H9 (cell line): ENCODE measurements at places on chromosomes 4 and X. TPM values are rescaled to one million over a fixed set of nuclear protein-coding genes. Genes with fewer than 3 reads are reported as not detected.

- no peak overlapping the region for H3K4me3 ChIP-seq
- H3K4me1 ChIP-seq = peaks cover 8% of the 10 kb centered on the region
- H3K27me3 ChIP-seq = no peaks in the 10 kb centered on the region
- DNase-seq = no peak
- no peak overlapping the region for H3K27ac ChIP-seq
Measured at GRCh38 chrX:38811515-38812243, 10.4 kb downstream of the MID1IP1 start.

DNA sequence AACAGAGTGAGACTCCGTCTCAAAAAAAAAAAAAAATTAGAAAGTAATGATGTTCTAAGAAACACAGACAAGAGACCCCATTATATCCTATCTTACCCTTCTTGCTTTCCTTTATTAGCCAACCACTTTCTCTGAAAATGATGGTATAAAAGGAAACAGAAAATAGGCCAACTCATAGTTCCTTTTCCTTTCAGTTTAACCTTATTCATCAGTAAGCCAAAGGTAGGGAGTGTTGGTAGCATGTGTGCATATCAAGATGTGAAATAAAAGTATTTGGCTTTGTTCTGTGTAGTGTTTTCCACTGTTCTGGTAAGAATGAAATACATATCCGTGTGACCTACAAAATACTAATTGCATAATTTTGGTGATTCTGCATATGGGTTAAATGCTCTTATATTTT lies 266.6 kb downstream of the ZNF674 start:
- peaks cover 6% of the 10 kb centered on the region; the same call in 2 of the 3 replicates for H3K36me3 ChIP-seq
- no peaks in the 10 kb centered on the region; the same call in 1 of the 2 replicates for H3K4me1 ChIP-seq
- no peaks in the 10 kb centered on the region; the same call in 1 of the 2 replicates for H3K27me3 ChIP-seq
- no peak for DNase-seq
- H3K27ac ChIP-seq = no peak overlapping the region
- no peak overlapping the region for H3K4me3 ChIP-seq

DNA sequence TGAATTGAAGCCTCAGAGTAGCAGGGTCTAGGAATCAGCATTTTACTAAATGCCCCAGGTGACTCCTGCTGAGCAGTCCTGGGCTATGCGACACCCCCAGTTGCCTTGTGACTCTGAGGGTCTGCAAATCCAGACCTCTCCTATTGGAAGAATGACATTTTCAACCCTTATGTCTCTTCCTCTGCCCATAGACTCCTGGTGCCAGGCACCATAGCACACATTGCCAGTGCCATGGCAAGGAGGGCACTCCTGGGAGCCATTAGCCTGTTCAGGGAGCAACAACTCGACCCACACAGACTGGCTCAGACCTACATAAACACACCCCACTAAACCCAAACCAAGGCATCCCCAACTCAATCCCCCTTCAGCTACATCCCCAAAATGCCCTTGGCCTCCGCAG lies 3.7 kb upstream of the JAKMIP1 start:
- H3K27me3 ChIP-seq = no peaks in the 10 kb centered on the region; the same call in 1 of the 2 replicates
- no peaks in the 10 kb centered on the region for H3K4me1 ChIP-seq
- no peak overlapping the region for H3K4me3 ChIP-seq
- no peak for DNase-seq
- no peak overlapping the region for H3K27ac ChIP-seq

DNA sequence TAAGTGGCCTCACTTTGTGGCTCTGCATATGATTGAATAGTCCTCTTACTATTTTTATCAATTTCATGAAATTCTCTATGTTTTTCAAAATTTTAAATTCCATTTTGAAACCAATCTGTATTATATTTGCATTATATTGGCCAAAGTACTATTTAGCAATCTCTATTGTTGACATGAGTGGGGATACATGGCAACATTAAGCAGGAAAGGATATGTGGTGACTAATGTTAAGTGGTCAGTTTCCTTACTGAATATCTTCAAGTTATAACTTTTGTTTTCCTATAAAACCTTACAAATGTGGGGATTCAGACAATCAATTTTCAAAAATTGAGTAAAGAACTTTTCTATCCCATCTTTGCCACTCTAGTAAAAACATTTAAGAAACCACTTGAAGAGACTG lies 10.2 kb downstream of the BBS7 start:
- no peaks in the 10 kb centered on the region; the same call in 2 of the 3 replicates for H3K36me3 ChIP-seq
- no peak overlapping the region for H3K4me3 ChIP-seq
- H3K4me1 ChIP-seq = no peaks in the 10 kb centered on the region
- no peak overlapping the region for H3K27ac ChIP-seq
- no peak for DNase-seq
- H3K27me3 ChIP-seq = no peaks in the 10 kb centered on the region

DNA sequence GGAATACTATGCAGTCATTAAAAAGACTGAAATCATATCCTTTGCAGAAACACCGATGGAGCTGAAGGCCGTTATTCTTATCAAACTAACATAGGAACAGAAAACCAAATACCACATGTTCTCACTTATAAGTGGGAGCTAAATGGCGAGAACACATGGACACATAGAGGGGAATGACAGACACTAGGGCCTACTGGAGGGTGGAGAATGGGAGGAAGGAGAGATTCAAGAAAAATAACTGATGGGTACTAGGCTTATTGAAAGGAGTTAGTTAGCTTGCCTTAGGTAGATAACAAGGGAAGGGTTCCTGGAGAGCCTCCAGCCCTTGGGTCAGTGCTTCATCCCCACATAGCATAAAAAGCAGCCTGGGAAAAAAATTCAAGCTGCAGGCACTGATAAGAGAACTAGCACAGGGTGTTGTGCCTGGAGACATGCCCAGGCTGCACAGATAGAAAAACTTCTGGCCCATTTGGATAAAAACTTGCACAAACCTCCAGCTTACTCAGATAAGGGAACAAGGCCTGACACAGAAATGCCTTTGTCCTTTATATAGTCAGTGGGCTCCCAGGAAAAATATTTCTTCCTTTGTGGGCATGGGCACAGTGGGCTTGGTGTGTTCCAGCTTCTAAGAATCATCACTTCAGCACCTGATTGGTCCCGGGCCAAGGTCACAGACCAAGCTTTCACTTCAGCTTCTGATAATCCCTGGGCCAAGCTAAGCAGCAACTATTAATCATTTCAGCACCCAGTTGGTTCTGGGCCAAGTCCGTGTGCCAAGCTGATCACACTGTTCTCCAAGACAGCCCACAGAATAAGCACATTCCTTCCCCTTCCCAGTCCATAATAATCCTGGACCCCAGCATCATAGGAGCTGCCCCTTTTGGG lies 23.1 kb upstream of the PWWP3B start:
- no peak overlapping the region for H3K4me3 ChIP-seq
- no peaks in the 10 kb centered on the region for H3K4me1 ChIP-seq
- DNase-seq = no peak
- H3K36me3 ChIP-seq = peaks cover 4% of the 10 kb centered on the region; the same call in 1 of the 2 replicates
- H3K27me3 ChIP-seq = no peaks in the 10 kb centered on the region

DNA sequence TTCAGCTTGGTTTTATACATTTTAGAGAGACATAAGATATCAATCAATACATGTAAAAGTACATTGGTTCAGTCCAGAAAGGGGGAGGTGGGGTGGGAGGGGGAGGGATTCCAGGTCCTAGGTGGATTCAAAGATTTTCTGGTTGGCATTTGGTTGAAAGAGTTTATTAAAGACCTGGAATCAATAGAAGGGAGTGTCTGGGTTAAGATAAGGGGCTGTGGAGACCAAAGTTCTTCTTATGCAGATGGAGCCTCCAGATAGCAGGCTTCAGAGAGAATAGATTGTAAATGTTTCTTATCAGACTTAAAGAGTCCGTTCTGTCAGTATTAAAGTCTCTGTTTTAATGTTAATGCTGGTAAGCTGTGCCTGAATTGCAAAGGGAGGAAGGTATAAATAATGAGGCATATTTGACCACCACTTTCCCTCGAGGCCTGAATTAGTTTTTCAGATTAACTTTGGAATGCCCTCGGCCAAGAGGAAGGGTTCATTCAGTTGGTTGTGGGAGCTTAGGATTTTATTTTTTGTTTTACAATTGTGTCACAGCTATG lies 169.9 kb downstream of the AASDH start:
- peaks cover 18% of the 10 kb centered on the region for H3K36me3 ChIP-seq
- no peak for DNase-seq
- peaks cover 3% of the 10 kb centered on the region; the same call in 1 of the 2 replicates for H3K27me3 ChIP-seq

DNA sequence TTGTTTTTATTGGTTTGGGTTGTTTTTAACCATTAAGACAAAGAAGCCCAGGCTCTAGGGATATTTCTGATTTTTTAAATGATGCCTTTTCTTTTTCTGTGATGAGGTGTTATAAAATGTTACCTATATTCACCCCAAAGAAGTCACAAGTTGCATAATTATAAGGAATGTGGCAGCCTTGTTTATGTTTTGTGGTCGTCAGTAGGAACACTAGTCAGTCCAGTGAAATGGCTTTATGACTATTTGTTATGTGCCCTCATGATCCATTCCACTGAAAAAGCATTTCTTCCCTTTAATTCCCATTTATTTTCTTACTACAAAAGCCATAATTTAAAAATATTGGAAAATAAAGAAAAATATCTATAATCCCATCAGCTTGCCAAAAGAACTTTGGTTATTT lies 34.4 kb downstream of the CC2D2A start:
- peaks cover 2% of the 10 kb centered on the region for H3K36me3 ChIP-seq
- H3K27me3 ChIP-seq = no peaks in the 10 kb centered on the region
- peaks cover 5% of the 10 kb centered on the region; the same call in 1 of the 2 replicates for H3K4me1 ChIP-seq
- no peak overlapping the region for H3K4me3 ChIP-seq
- H3K27ac ChIP-seq = no peak overlapping the region
- no peak for DNase-seq

DNA sequence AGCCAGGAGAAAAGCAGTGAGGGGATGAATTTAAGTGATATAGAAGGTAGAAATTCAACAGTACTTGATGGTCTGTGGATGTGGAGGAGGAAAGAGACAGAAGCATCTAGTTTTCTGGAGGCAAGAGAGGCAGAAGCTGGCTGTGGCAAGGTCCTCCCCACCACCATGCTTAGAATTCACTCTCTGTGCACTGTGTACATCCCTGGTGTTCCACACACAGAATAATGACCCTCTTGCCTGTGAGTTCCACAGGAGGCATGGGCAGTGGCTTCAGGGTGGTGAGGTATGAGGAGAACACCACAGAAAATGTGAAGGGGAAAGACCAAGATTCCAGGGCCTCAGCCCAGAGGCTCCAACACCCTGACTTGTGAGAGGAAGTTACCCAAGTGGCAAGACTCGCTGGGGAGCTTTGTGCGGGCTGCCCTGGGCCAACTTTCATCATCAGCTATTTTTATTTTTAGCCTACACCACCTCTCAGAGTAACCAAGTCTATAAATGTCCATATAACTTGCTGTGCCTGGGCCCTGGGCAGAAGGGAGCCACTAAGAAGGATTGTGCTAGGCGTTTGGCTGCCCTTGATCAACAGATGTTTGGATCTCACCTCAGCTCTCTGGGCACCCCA lies 7.8 kb upstream of the INTS6L start:
- H3K27me3 ChIP-seq = no peaks in the 10 kb centered on the region
- no peak for DNase-seq
- peaks cover 6% of the 10 kb centered on the region; the same call in 1 of the 2 replicates for H3K36me3 ChIP-seq
- no peaks in the 10 kb centered on the region for H3K4me1 ChIP-seq
- no peak overlapping the region for H3K4me3 ChIP-seq

- peak; percentile 57 for DNase-seq
- H3K4me3 ChIP-seq = no peak overlapping the region
- H3K27me3 ChIP-seq = no peaks in the 10 kb centered on the region
- no peaks in the 10 kb centered on the region for H3K4me1 ChIP-seq
Measured at GRCh38 chr4:55157559-55158277, 32.3 kb upstream of the KDR start.

GRCh38 chr4:125986307-125986706 lies 671.6 kb downstream of the FAT4 start:
- H3K27me3 ChIP-seq = no peaks in the 10 kb centered on the region
- H3K4me3 ChIP-seq = no peak overlapping the region
- no peaks in the 10 kb centered on the region for H3K4me1 ChIP-seq
- no peak overlapping the region for H3K27ac ChIP-seq
- no peaks in the 10 kb centered on the region for H3K36me3 ChIP-seq

GRCh38 chr4:74675673-74676279 lies 118.5 kb downstream of the BTC start:
- no peak overlapping the region for H3K4me3 ChIP-seq
- H3K27me3 ChIP-seq = no peaks in the 10 kb centered on the region
- H3K27ac ChIP-seq = no peak overlapping the region
- no peaks in the 10 kb centered on the region for H3K36me3 ChIP-seq

DNA sequence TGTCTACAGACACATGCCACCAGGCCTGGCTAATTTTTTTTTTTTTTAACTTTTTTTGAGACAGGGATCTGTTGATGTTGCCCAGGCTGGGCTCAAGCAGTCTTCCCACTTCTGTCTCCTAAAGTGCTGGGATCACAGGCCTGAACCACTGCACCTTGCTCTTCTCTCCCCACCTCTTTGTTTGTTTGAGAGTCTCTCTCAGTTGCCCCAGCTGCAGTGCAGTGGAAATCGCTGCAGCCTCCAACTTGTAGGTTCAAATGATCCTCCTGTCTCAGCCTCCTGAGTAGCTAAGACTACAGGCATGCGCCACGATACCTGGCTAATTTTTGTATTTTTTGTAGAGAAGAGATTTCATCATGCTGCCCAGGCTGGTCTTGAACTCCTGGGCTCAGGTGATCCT lies 115.6 kb downstream of the LARP7 start:
- peaks cover 12% of the 10 kb centered on the region for H3K4me1 ChIP-seq
- no peak overlapping the region; the same call in 2 of the 3 replicates for H3K4me3 ChIP-seq
- H3K36me3 ChIP-seq = peaks cover 22% of the 10 kb centered on the region
- H3K27me3 ChIP-seq = no peaks in the 10 kb centered on the region
- no peak for DNase-seq
- H3K27ac ChIP-seq = peak overlapping the region; percentile 94

DNA sequence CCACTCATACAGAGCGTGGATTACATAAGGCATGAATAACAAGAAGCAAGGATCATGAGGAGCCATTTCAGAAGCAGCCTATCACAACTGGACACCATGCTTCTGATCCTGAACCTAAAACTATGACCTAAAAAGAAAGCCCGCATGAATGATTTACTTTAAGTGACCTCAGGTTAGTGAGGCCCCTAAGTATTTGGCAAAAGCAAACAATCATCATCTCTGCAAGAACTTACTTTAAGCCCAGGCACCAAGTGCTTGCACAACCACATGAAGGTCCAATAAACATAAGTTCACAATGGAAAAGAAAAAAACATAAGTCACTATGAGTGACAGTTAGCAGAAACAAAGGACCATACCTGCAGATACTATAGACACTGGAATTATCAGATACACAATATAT lies 7.9 kb upstream of the MBTPS2 start:
- H3K27me3 ChIP-seq = no peaks in the 10 kb centered on the region
- H3K27ac ChIP-seq = no peak overlapping the region
- H3K4me1 ChIP-seq = no peaks in the 10 kb centered on the region
- H3K36me3 ChIP-seq = no peaks in the 10 kb centered on the region
- H3K4me3 ChIP-seq = no peak overlapping the region
- DNase-seq = no peak

Gene CNKSR2
- 38.0 and 52.9 TPM in 2 replicates for total RNA-seq

Gene TEX11
- total RNA-seq = 0.22 and 0.24 TPM in 2 replicates

Gene NAA11
- total RNA-seq = not detected in 2 replicates

Gene CCSER1
- total RNA-seq = 0.37 and 0.57 TPM in 2 replicates

Gene MGAT4D
- not detected in 2 replicates for total RNA-seq

Gene TBC1D1
- 101 and 109 TPM in 2 replicates for total RNA-seq
